KBM-7 (cell line): ENCODE measurements at places on chromosomes 4 and X.

DNA sequence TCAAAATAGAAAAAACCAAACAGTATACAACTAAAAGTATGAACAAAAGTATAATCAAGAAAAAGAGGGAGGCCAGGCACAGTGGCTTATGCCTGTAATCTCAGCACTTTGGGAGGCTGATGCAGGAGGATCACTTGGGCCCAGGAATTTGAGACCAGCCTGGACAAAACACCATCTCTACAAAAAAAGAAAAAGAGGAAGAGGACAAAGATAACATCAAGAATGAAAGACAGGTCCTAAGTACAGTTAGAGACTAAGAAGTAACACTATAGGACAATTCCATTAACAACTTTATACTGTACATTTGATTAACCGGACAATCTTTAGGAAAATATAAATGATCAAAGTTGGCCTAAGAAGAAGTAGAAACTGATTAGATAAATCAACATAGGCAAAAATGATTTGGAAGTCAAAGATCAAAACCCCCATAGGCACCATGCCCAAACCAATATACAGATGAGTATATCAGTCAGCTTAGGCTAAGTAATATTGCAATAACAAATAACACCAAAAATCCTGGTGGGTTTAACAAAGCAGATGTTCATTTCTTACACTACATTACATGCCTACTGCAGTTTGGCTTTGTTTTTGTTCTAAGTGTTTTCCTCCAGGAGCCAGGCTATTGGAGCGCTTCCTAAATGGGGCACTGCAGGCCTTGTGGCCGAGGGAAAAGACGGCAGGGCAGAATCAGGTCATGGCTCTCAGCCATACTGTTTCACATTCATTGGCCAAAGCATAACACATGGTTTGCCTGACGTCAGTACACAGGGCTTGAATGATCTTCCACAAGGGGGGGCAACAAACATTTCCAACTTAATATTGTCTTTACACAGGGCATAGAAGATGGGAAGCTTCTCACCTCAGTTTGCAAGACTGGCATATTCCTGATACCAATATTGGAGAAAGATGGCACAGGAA is 42.2 kb upstream of the HGFAC start:
- peak; percentile 73 for DNase-seq

DNA sequence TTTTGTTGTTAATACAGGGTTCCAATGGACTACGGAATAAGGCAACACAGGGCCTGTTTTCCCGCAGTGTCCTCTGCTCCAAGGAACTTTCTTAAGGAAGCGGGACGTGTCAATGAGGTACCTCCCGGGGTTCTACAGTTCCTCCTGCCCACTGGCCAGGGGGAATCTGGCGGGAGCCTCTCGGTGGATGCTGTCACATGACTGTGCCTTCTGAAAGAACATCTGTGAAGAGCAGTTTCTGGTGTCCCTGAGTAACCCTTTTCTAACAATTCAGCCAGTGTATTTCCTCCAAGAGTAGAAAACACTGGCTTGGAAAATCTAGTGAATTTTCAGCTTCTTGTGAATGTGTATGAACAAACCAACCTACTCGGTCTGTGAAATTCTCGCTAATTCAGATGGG is 32.7 kb downstream of the MFAP3L start:
- no peak for DNase-seq

- DNase-seq: no peak
Observed at GRCh38 chrX:53969540-53969939, 74.7 kb downstream of the PHF8 start.

- DNase-seq: no peak
Observed at GRCh38 chrX:38225093-38225492, 4.4 kb upstream of the SRPX start.

DNA sequence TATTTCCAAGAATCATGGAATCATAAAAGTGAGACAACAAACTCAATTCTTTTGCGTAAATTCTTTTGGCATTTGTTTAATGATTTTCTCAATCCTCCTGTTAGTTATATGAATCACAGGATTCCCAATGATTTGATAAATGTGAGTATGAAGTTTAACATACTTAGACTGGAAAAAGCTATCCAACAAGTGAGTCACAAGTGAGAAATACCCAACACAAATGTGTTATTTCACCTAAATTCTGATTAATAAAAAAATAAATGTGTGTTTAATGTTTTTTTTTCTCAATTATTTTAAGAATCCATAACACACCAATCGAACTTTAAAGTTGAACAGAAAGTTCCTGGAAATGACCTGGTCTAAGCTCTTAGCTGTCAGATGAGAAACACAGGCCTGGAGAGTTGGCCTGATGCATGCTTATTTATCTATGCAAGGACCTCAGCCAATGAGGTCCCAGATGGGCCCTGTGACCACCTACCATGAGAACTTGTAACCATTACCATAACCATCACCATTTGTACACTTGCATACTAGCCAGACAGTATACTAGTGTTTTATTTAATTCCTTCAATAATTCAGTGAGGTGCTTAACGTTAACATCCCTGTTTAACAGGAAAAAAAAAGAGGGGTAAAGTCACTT is 386.7 kb downstream of the SPRY1 start:
- no peak for DNase-seq

GRCh38 chr4:32847461-32847860 is 2127.3 kb downstream of the PCDH7 start:
- DNase-seq: no peak

DNA sequence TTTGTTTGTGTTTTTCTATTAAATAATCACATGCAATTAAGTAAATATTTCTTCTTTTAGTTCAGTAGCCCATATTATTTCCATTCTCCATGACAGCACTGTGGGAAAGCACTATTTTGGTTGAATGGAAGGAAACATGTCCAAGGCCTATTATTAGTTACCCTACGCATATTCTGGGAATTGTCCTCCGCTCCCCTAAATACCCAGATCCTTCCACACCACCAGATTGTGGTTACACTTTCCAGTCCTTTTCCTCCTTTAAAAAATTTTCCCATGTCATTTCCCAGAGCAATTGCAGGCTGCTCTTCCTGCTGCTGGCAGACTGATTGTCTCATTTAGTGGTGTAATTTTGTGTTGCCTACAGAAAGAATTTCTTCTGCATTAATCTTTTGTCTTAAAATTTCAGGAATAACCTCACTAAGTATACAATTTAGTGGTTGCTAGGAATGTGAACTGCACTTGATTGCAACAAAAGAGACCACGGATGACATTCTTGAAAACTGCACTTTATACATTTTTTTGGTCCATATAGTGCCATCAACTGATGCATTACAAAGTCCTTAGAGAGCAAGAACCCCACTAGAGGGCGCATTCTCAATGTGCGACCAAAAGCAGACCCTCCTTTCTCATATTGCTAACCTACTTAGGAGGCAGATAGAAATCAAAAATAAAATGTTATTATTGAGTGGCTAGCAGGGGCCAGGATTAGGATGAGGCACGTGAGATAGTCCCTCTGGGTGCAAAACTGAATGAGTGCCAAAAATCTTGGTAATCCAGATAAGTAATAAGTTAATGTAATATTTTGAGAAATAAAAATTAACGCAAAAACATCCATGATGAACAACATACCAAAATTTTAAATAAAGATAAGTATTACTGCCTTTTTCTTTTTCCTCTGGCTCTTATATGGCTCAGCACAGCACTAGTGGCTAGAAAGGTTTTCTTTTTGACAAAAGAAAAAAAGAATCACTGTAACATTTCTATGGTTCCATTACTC is 98.8 kb upstream of the IQCM start:
- peak; percentile 47 for DNase-seq

GRCh38 chrX:11386001-11386523 is 92.8 kb downstream of the AMELX start:
- DNase-seq: no peak

GRCh38 chrX:107935664-107936433 is 46.3 kb downstream of the TEX13B start:
- no peak for DNase-seq

- peak; percentile 28 for DNase-seq
Observed at GRCh38 chr4:114180481-114180880, 201.0 kb upstream of the ARSJ start.

DNA sequence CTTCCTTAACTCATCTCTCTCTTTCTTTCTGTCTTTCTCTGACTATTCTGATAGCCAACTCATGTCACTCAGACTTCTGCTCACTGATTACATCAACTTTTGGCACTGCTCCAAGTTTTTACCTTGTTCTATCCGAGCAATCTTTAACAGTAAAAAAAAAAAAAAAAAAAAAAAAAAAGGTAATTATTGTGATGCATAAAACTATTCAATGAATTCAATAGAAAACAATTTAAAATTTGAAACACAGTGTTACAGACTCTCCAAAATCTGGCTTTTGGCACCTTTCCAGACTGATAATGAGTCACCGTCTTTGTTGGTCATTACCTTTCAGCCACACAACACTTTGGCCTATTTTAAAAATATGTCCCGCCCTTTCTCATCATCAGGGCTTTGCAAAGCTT is 229.5 kb downstream of the GALNTL6 start:
- DNase-seq: peak; percentile 3

- DNase-seq: no peak
Observed at GRCh38 chr4:62250100-62250499, 1050.0 kb downstream of the ADGRL3 start.

GRCh38 chr4:152014280-152014679 is 253.5 kb upstream of the GATB start:
- no peak for DNase-seq

- DNase-seq: no peak
Observed at GRCh38 chrX:153412746-153413720, 1.8 kb downstream of the ZFP92 start.

DNA sequence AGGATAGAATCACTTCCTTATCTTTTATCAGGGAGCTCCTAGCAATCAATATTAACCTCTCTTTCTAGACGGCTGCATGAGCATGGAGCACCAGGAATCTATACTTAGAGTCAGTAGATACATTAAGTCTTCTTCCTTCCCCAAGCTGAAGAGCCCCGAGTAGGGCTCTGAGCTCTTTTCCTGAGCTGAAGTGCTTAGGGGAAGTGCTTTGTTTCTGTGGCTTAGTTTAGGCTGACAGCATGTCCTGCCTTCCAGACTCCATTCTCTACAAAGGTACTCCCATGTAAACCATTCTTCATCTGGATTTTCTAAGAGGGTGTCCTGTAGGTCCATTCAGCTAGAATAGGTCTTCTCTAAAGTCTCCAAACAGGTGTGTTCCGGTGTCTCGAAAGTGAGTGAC is 127.5 kb upstream of the AFF2 start:
- no peak for DNase-seq

- DNase-seq: no peak
Observed at GRCh38 chr4:19806865-19807264, 444.8 kb upstream of the SLIT2 start.

- peak; percentile 63 for DNase-seq
Observed at GRCh38 chr4:81747242-81747930, 275.7 kb upstream of the RASGEF1B start.
